Esophagus squamous epithelium (tissue), 5 donors: ENCODE measurements at places on chromosomes 12 and 14.

- DNase-seq, result no peak
Observed at GRCh38 chr12:131065801-131066200, 112.1 kb downstream of the ADGRD1 start.

GRCh38 chr12:126734710-126735109 lies 1532.3 kb upstream of the TMEM132C start:
- DNase-seq, result no peak

DNA sequence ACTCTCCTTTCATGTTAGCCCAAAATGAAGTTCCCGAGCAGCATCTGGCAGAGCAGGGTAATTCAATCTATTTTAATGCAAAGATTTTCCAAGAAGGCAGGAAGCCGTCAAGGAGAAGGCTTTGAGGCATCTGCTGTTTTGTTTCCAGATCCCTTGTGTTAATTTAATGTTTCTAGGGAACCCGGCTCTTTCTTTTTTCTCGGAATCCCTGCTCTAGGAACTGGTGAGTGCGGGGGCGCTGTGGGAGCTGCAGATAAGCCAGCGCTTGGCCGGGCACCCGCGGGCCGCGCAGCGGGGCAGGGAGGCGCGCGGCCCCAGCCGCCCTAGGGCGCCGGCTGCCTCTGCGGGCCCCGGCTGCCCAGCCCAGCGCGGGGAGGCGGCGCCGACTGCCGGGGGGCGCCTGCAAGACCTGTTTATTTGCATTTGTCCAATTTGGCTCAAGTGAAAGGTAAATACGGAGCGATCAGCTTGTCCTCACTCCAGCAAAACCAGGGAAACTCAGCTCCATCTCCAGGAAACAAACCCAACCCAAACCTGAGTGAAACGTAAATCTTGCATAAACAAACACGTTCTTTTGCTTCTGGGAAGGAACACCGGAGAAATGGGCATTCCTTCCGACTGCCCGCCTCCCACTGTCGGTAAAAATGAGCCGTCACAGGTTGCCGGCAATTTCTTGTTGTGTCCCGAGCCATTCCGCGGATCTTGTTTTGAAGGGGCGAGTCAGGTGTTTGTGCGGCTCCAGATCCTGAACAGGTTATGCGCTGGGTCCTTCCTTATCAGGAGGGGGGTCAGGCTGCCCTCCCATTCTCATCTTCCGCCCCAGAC lies 65.1 kb downstream of the CRADD start:
- no peak for DNase-seq

- no peak for DNase-seq
Observed at GRCh38 chr14:51474854-51475253, 176.9 kb upstream of the FRMD6 start.
